Esophagus squamous epithelium (tissue), 5 donors: ENCODE measurements at places on chromosomes 4 and X. TPM values are rescaled to one million over a fixed set of nuclear protein-coding genes. Genes with fewer than 3 reads are reported as not detected.

Gene APBB2
- 29.2 TPM for total RNA-seq

Gene FREM3
- total RNA-seq: not detected

Gene TMEM271
- total RNA-seq: not detected

Gene ASB12
- total RNA-seq: not detected

Gene IL21
- not detected for total RNA-seq

Gene UGT2B10
- total RNA-seq: not detected

Gene SCML2
- 1.5 TPM for total RNA-seq

Gene SSX4
- not detected for total RNA-seq

Gene AMBN
- not detected for total RNA-seq

Gene SPIN4
- total RNA-seq: 14.8 TPM

Gene RASSF6
- total RNA-seq: 2.8 TPM

Gene ENAM
- total RNA-seq: not detected

Gene ENPEP
- 0.57 TPM for total RNA-seq

Gene NEIL3
- total RNA-seq: 2.1 TPM

Gene SPATA18
- total RNA-seq: 5.4 TPM

Gene TRIM61
- not detected for total RNA-seq

Gene MID2
- total RNA-seq: 17.9 TPM

Gene HTN1
- total RNA-seq: not detected

Gene CT45A2
- not detected for total RNA-seq

Gene WDR17
- 1.3 TPM for total RNA-seq

Gene UTP3
- total RNA-seq: 29.8 TPM

Gene INTU
- total RNA-seq: 11.4 TPM
